NCI-H526 (cell line): ENCODE measurements at places on chromosomes 3 and 15.

DNA sequence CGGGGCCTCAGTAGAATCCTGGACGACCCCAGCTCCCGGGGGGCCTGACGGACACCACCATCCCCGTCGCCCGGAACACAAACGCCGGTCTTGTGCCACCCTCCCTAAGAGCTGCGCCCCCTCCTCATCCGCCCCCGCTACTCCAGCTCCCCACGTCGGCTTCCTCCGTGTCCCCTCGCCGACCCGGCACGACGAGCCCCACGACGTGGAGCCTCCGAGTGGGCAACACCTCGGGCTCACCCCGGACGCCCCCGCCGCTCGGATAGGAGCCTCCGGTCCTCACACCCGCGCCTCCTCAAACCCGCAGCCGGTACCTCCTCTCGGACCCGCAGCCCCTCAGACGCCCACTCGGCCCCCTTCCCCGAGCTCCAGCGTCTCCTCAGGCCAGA is 525 bp downstream of the NPTN start:
- DNase-seq: no peak

- no peak for DNase-seq
These were observed 112.0 kb downstream of the FAM43A start for GRCh38 chr3:194797555-194798250.

- peak; percentile 41 for DNase-seq
These were observed 1.0 kb downstream of the LRCH3 start for GRCh38 chr3:197791892-197792647.

GRCh38 chr3:66486646-66487045 is 14.2 kb downstream of the LRIG1 start:
- no peak for DNase-seq

GRCh38 chr3:138459619-138460535 is 25.5 kb downstream of the ESYT3 start:
- no peak for DNase-seq

- no peak for DNase-seq
These were observed 3.8 kb downstream of the IL1RAP start for GRCh38 chr3:190517687-190518086.

DNA sequence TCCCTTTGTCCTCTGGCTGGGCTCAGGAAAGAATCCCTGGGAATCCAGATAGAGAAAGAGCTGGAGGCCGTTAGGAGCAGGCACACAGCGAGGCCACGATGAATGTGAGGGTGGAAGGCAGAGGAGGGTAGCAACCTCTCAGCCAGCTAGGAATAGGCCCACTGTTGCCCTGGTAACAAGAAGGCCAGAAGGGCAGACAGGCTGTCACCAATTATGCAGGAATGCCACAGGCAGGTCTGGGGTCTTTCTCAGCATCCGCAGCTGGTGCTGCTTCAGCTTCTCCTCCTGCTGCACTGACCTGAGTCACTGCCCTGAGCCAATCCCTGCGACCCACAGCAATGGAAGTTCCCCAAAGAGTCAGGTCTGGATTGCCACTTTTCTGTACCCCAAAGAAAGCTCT is 62.8 kb upstream of the C3orf80 start:
- no peak for DNase-seq

- no peak for DNase-seq
These were observed 274.9 kb upstream of the PPP2R3A start for GRCh38 chr3:135690664-135691063.

- DNase-seq: no peak
These were observed 48.0 kb upstream of the TBL1XR1 start for GRCh38 chr3:177245250-177245649.

DNA sequence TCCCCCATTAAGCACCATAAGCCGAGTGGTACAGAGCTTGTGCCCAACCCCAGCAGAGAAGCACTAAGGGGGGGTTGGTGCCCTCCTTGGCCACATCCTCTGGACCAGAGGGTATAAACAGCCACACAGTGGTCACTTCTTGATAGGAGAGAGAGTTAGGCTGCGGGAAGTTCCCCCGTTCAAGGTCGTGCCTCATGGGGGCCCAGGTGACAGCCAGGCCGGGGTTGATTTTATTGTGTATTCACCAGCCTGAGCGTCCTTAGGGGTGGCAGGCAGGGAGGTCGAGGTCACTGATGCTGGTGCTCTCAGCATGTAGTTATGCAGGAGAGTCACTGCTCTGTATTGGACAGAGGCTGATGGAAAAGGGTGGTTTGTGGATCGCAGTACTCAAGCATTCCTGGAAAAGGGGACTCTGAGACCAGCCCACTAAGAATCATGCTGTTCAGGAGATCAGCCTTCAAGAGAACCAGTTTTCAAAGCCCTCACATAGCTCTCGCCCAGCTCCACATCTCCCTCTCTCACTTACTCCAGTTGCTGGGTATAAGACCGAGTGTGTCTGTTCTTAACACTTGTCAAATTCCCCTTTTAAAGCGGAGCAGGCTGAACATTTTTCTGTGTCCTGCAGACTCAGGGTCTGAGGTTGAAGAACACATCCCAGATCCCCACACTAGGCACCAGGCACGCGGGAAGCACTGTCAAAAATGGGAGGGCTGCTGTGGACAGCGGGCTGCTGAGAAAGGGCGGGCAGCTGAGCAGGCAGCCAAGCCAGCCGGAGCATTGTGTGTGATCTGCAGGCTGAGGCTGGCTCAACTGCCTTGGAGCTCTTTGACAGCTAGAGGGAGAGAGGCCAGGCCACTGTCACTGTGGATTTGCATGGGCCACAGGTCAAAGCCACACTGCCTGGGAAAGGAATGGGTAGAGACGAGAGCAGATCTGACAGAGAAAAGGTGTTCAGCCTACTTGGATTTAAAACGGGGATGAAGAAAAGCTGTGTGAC is 279.3 kb upstream of the LRRFIP2 start:
- no peak for DNase-seq
